SK-MEL-5 (cell line): ENCODE measurements at places on chromosomes 5 and 9. TPM values are rescaled to one million over a fixed set of nuclear protein-coding genes. Genes with fewer than 3 reads are reported as not detected.

- no peak for DNase-seq
These were observed 157.0 kb downstream of the RGS3 start for GRCh38 chr9:113620377-113621161.

Gene LEAP2
- 1.1 and 1.9 TPM in 2 replicates for total RNA-seq

Gene SPINK13
- total RNA-seq: 0.50 TPM in 1 of 2 replicates, not detected in the other

DNA sequence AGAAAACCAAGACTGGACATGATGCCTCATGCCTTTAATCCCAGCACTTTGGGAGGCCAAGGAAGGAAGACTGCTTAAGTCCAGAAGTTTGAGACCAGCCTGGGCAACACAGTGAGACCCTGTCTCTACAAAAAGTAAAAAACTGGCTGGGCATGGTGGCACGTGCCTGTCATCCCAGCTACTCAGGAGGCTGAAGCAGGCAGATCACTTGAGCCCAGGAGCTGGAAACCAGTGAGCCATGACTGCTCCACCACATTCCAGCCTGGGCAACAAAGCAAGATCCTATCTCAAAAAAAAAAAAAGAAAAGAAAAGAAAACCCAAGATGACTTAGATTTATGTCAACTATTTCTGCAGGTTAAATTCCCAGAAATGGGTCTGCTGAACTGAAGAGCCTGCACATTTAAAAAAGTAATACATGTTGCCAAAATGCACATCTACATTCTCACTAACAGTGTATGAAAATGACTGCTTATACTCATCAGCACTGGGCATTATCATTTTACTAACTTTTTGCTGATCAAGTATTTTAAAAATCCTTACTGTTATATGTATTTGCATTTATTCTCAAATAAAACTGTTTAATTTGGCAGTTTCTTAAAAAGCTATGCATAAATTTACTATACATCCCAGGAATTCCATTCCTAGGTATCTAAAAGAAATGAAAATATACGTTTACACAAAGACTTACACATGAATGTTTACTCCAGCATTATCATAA lies 14.3 kb downstream of the ERMP1 start:
- DNase-seq: no peak
